ENCODE measurements at places on chromosomes 12 and 14.
A peak's percentile ranks its signal among the peaks of the same experiment; 100 is the strongest.

DNA sequence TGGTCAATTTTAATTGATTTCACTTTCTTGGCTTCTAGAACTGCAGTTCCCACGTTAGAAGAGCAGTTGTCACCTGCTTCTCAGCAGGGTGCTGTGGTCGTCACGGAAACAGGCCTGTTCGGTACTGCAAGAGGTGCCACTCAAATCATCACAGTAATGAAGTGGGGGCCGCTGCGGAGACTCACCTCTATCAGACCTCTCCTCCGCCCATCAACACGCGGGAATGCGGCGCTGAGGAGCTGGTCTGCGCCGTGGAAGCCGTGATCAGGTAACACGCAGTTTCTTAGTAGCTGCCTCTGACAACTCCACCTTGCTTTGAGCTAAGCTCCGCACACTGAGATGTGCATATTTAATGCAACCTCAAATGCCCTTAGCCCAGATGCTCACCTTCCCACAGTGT lies 107.2 kb downstream of the UNC79 start:
- H3K36me3 ChIP-seq, result no peaks in the 10 kb centered on the region
- H3K4me1 ChIP-seq, result no peaks in the 10 kb centered on the region
- no peak for DNase-seq
- no peaks in the 10 kb centered on the region for H3K27me3 ChIP-seq
- no peak overlapping the region for H3K4me3 ChIP-seq

DNA sequence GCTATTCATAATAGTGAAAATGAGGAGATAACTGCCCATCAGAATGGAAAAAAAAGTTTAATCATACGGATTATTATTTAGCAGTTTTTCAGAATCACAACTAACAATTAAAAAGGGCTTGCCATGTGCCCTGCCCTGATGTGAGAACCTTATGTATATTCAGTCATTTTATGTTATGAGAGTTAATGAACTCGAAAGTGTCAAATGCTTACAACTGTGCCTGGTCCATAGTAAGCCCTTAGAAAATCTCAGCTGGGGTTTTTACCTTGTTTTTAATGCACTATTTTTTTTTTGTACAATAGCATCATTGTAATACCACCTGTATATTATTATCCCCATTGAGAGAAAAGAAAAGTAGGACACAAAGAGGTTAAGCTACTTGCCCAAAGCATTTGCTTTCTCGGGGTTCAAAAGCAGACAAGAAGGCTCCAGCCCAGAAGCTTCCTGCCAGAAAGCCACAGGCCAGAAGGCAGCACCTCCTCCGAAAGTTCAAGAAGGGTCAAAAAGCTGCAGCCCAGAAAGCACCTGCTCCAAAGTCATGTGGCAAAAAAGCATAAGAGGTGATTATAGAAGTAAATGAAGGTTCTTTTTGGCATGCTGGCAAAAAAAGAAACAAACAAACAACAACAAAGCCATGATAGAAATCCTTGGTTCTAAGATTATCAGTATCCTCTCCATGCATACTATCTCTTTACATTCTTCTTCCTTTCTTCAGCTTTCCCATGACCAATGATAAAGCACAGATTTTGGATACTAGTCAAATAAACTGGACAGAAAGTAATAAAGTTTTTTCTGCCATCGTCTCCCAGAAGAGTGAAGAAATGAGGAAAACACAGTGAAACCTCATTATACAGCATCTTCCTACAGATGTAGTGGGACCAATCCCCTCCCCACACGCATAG lies 59.1 kb upstream of the NAP1L1 start:
- DNase-seq, result no peak
- no peaks in the 10 kb centered on the region for H3K36me3 ChIP-seq
- H3K4me1 ChIP-seq, result no peaks in the 10 kb centered on the region
- no peak overlapping the region for H3K4me3 ChIP-seq

DNA sequence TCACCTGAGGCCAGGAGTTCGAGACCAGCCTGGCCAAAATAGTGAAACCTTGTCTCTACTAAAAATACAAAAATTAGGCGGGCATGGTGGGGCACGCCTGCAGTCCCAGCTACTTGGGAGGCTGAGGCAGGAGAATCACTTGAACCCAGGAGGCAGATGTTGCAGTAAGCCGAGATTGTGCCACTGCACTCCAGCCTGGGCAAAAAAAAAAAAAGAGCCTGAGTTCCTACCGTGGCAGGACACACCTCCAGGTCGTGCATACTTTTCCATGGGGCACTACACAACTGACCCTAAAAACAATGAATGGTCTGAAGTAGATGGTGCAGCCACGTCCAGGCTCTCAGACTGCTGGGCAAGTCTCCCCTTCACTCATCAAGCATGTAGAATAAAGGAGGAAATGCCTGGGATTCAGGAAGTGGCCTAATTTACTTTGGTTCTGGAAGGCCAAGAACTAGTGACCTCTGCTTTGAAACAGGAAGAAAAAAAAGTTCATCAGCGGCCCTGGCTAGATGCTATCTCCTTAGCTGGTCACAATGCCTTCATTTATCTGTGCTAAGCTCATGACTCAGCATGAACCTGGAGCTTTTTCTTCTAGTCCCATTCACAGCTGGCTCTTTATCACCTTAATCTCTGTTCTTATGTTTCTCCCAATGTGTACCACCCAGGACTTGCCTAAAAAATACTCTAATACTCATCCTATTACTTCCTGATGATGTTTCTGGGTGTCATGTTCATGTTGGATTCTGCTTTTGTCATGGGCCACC lies 55.8 kb upstream of the OR6J1 start:
- H3K36me3 ChIP-seq, result no peaks in the 10 kb centered on the region
- H3K27ac ChIP-seq, result peak overlapping the region; percentile 65
- DNase-seq, result peak; percentile 58

DNA sequence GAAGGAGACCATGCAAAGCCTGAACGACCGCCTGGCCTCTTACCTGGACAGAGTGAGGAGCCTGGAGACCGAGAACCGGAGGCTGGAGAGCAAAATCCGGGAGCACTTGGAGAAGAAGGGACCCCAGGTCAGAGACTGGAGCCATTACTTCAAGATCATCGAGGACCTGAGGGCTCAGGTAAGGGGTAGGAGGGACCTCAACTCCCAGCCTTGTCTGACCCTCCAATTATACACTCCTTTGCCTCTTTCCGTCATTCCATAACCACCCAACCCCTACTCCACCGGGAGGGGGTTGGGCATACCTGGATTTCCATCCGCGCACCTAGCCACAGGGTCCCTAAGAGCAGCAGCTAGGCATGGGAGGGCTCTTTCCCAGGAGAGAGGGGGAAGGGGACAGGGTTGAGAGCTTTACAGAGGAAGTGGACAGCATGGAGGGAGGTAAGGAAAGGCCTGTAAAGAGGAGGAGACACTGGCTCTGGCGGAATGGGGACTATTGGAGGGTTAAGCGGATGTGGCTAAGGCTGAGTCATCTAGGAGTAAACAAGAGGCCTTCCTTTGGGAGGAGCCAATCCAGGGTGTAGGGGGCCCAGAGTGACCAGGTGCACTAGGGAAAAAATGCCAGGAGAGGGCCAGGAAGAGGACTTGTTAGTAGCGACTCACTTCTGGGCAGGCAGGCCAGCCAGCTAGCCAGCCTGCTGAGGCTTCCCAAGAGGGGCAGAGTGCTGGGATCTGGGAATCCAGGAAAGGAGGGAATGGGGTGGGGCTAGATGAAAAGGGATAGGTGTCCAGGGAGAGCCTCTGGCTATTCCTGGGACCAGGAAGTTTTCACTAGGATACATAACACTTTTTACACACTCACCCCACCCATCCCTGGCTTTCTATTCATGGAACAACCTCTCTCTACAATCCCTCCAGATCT lies 754 bp downstream of the KRT18 start:
- H3K27ac ChIP-seq, result peak overlapping the region; percentile 100
- peaks cover 58% of the 10 kb centered on the region for H3K4me1 ChIP-seq
- DNase-seq, result peak; percentile 83

DNA sequence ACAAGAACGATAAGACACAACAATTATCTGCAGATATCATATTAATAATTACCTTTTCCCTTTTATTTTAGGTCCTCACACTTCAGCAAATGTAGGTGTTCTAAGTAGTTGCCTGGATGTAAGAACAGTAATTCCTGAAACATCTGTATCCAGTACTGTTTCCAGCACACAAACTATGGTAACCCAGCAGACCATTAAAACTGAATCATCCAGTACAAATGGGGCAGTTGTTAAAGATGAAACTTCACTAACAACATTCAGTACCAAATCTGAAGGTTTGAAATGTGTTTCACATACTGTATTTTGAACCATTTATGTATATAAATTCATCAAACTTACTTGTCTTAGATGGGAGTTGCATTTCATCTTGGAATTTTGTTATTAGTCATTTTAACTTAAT lies 31.0 kb downstream of the HCFC2 start:
- H3K27ac ChIP-seq, result no peak overlapping the region
- no peak overlapping the region for H3K4me3 ChIP-seq
- no peaks in the 10 kb centered on the region for H3K4me1 ChIP-seq
- H3K27me3 ChIP-seq, result no peaks in the 10 kb centered on the region
- DNase-seq, result no peak

DNA sequence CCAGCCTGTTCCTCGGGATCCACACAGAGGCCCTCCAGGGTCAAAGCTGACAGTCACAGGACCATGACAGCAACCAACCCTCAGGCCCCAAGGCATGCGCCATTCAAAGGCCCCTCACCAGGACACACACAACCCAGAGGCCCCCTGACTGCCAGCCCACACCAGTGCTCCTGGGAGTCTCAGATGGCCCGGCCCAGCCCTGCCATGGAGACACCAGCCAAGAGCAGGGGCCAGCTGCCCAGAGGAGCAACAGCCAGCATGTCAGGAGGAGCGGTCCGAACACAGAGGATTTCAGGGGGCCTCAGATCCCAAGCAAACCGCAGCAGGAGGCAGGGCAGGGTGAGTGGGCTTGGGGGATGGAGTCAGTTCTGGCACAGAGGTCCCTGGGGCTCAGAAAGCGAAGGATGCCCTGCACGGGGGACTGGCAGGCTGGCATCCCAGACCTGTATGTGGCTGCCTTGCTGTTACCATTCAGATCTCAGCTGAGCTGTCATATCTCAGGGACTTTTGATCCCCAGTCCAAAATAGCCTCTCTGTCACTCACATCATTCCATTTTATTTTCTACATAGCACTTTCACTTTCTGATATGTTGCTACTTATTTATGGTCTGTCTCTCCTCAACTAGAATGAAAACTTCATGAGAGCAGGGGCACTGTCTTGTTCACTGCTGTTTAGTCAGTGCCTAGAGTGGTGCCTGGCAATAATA lies 4.8 kb downstream of the TMEM229B start:
- no peaks in the 10 kb centered on the region for H3K4me1 ChIP-seq
- no peak overlapping the region for H3K27ac ChIP-seq
- peaks cover 12% of the 10 kb centered on the region for H3K27me3 ChIP-seq
- no peaks in the 10 kb centered on the region for H3K36me3 ChIP-seq
- no peak for DNase-seq

DNA sequence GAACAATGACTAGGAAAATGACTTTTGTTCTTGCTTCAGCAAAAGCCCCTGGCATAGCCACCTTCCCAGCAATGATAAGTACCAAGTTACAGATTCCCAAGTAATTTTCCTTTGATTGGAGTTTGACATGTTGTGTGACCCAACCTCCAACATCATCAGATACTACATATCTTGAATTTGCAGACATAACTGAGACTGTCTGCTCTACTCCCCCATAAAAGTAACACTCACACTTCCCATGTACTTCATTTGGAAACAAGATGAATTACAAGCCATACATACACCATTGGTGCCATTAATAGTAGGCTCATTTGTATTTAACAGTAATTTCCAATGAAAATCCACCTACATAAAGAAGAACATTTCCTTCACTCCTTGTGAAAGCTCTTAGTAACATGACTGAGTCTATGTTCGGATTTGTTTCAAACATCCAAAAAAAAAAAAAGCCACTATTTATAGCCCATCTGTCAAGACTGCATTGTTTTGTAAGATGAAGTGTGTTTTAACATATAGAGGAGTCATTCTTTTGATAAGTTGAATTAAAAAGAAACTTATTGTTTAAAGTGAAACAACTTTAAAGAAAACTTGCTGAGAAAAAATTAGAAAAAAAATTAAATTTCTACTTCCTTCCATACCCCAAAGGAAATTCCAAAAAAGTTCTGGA lies 12.0 kb upstream of the SLCO1A2 start:
- H3K4me1 ChIP-seq, result no peaks in the 10 kb centered on the region
- H3K36me3 ChIP-seq, result no peaks in the 10 kb centered on the region
- H3K4me3 ChIP-seq, result no peak overlapping the region

DNA sequence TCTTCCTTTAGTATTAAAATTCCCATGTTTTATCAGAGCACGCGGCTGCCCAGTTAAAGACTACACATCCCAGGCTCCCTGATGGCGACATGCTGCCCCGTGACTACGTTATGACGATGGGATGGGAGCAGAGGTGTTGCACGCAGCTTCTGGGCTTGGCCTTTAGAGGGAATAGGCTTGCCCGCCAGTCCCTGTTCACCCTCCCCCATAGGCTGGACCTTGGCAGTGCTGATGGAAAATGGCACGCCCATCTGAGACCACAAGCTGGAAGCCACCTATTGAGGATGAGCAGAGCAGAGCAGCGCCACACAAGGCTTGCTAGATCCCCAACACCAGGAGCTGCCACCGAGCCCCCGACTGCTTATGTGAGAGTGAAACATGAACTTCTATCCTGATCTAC lies 24.7 kb downstream of the TTC7B start:
- peaks cover 4% of the 10 kb centered on the region for H3K4me1 ChIP-seq
- no peak overlapping the region for H3K4me3 ChIP-seq
- no peaks in the 10 kb centered on the region for H3K36me3 ChIP-seq
- no peak overlapping the region for H3K27ac ChIP-seq
- no peak for DNase-seq

GRCh38 chr12:19550626-19551025 lies 111.3 kb downstream of the AEBP2 start:
- DNase-seq, result no peak
- H3K27ac ChIP-seq, result no peak overlapping the region
- H3K27me3 ChIP-seq, result no peaks in the 10 kb centered on the region
- no peaks in the 10 kb centered on the region for H3K4me1 ChIP-seq
- H3K4me3 ChIP-seq, result no peak overlapping the region
